Stimulated activated CD4-positive, alpha-beta T cell treated with anti-CD3 and anti-CD28 coated beads, Interleukin-4, amount 100 ng/mL, for 24 hours (primary cell): ENCODE measurements at places on chromosomes 1 and 21.

DNA sequence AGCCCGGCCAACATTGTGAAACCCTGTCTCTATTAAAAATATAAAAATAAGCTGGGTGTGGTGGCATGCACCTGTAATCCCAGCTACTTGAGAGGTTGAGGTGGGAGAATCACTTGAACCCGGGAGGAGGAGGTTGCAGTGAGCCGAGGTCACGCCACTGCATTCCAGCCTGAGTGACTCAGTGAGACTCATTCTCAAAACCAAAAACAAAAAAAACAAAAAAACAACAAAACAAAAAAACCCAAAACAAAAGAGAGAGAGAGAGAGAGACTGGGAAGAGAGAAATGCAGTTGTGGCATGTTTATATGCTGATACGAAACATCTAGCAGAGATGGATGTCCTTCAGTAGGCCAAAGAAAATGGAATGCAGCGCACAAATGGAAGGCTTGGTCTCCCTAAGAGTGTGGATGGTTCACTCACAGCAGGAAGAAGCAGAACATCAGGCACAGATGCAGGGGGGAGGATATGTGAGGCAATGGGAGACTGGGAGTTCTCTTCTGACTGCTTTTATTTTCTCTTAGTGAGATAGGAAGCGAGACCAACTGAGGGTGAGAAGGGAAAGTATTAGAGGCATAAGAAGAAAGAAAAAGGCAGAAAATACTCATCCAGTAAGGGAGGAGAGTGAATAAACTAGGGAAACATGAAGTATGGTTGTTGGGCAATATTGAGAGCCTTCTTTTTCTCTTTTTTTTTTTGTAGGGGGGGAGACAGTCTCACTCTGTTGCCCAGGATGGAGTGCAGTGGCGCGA, 16.0 kb downstream of the THEM4 start:
- DNase-seq: no peak

DNA sequence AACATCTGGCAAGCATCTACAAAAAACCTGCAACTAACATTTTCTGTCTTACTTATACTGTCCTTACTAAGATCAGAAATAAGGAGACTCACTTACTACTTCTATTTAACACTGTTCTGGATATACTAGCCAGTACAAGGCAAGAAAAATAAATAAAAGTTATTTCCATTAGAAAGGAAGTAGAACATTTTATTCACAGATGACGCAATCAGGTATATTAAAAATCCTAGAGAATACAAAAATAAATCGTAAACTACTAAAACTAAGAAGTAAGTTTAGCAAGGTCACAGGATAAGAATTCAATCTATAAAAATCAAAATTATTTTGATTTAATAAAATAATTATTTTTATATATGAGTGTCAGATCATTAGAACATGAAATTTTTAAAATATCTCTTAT, 264.6 kb downstream of the BARHL2 start:
- DNase-seq: no peak

DNA sequence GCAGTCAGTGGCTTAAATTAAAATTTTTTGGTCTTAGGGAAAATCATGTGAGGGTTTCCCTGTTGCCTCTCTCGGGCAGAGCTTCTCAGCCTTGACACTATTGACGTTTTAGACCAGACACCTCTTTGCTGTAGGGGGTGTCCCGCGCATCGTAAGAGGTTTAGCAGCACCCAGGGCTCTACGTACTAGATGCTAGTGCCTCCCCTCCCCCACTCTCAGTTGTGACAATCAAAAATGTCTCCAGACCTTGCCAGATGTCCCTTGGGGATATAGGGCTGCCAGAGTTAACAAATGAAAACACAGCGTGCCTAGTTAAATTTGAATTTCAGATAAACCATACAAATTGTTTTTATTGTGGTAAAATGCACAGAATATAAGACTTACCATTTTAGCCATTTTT, 293.3 kb downstream of the DISC1 start:
- DNase-seq: peak; percentile 12

- no peak for DNase-seq
These were observed 5.2 kb downstream of the TBX15 start for GRCh38 chr1:118982821-118983557.

- DNase-seq: no peak
These were observed 213.7 kb downstream of the PBX1 start for GRCh38 chr1:164772635-164773034.

- DNase-seq: no peak
These were observed 199.0 kb downstream of the URB2 start for GRCh38 chr1:229825042-229825441.

GRCh38 chr1:18849261-18849711, 10.2 kb downstream of the TAS1R2 start:
- no peak for DNase-seq

- DNase-seq: no peak
These were observed 67.1 kb upstream of the ABCG1 start for GRCh38 chr21:42151948-42152220.

GRCh38 chr21:33655588-33656221, 13.4 kb downstream of the ITSN1 start:
- DNase-seq: no peak
